MM.1S (cell line): ENCODE measurements at places on chromosomes 1 and 21.
A peak's percentile ranks its signal among the peaks of the same experiment; 100 is the strongest.

- no peak for DNase-seq
These were observed 150.9 kb downstream of the NTMT2 start for GRCh38 chr1:170296642-170297041.

GRCh38 chr1:236938760-236939159 is 65.5 kb downstream of the MT1HL1 start:
- no peak for DNase-seq

GRCh38 chr1:230696722-230697437 is 17.0 kb downstream of the AGT start:
- no peak for DNase-seq

DNA sequence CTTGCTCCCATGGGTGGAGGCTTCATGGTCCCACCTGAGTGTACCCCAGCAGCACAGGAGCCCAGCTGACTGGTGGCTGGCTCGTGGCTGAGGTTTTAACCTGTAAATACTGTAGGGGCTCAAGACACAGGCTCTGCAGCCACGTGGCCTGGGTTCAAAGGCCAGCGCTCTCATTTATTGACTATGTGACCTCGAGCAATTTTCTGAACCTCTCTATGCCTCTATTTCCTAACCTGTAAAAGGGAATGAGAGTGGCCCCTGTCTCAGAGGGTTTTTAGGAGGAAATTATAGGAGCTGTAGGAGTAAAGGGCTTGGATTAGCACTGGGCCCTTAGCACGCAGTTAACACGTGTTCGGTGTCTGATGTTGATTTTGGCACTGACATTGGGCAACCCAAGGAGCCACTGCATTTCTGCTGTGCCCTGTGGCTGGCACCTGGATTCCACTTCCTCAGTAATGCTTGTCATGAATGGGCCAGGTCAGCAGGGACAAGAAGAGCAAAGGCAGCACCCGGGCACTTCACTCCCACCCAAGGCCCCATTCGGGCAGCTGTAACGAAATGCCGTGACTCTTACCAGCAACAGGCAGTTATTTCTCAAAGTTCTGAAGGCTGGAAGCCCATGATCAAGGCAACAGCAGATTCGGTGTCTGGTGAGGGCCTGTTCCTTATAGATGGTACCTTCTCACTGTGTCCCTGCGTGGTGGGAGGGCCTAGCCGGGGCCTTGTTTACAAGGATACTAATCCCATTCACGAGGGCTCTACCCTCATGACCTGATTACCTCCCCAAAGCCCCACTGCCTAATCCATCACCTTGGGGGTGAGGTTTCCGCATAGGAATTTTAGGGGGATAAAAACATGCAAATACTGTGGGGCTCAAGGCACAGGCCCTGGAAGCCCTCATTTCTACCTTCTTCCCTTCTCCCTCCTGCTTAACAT is 25.2 kb downstream of the ARHGEF10L start:
- DNase-seq: no peak

DNA sequence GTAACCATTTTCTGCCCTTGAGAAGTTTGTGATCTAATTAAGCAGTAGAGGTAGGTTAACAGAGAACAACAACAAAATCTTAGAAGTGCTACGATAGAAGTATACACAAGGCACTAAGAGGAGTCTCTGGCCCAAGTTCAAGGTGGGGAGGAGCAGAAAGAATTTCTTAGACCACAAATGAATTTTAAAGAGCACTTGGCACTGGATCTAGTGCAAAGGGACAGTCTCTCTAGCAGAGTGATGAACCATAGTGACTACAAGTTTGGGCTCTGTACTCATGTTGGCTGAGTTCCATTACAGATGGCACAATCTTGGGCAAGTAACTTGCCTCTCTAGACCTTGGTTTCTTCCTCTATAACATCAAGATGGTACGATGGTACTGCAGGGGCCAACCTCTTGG is 33.3 kb upstream of the PIGC start:
- DNase-seq: no peak

- DNase-seq: no peak
These were observed 222.3 kb downstream of the NTNG1 start for GRCh38 chr1:107363154-107363553.

DNA sequence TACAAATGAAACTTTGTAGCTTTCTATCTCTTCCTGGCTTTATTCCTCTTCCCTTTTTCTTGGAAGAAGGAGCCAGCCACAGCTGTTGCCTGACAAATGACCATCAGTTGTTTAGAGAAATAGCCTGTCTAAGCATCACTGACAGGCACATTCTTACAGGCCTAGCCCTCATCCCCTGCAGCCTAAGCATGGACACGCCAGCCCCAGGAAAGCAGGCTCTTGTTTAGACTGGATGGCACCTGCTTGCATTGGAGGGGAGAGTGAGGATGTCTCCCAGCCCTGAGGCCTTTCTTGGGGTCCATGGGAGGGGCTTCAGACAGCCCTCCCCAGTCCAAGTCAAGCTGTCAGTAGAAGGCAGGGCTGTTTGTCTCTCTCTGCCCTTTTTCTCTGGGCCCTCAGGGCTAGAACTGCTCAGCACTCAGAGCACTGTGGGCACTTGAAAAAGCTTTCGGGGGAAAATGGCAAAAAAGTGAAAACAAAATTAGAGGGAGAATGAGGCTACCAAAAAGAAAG is 282.5 kb upstream of the PLXNA2 start:
- DNase-seq: no peak

GRCh38 chr1:8039071-8039470 is 13.0 kb upstream of the ERRFI1 start:
- DNase-seq: no peak

DNA sequence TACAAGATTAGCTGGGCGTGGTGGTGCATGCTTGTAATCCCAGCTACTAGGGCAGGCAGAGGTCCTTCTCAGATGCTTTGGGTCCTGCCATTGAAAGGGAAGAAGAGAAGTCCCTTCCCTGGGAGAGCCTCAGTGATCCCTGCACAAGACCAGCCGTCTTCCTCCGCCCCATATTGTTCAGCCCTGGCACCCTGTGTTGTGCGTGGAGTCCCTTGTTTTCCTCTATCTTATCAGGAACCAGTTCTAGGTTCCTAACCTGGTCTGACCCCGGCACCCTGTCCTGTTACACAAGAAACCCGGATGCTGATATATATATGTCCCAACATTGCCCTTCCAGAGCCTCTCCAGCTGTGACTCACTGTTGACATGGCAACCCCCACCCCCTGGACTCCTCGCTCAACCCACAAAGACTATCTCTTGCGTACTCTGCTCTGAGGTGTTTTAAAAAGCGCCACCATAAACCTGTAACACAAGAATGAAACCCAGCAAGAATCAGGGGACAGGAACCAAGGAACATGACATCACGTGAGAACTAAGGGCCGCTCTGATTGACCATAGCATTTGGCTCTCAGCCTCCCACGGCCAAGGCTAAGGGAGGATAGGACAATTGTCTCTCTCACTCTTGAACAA is 4.8 kb downstream of the MX2 start:
- no peak for DNase-seq

DNA sequence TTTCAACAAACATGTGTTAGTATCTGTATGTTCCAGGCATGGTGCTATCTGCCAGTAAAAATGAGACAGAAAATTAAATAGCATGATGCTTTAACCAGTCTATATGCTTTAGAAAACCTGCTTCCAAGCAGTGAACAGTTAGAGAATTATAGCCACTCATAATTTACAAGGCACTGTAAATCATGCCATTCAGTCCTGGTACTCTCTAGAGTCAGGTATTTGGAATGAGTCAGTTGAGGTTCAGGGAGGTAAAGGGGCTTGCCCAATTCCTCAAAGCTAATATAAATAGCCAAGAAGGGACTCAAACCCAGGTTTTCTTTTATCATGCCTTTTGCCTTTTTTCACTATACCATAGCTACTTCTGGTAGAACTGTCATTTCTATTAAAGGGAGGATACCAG is 184.4 kb downstream of the NFIA start:
- DNase-seq: no peak

DNA sequence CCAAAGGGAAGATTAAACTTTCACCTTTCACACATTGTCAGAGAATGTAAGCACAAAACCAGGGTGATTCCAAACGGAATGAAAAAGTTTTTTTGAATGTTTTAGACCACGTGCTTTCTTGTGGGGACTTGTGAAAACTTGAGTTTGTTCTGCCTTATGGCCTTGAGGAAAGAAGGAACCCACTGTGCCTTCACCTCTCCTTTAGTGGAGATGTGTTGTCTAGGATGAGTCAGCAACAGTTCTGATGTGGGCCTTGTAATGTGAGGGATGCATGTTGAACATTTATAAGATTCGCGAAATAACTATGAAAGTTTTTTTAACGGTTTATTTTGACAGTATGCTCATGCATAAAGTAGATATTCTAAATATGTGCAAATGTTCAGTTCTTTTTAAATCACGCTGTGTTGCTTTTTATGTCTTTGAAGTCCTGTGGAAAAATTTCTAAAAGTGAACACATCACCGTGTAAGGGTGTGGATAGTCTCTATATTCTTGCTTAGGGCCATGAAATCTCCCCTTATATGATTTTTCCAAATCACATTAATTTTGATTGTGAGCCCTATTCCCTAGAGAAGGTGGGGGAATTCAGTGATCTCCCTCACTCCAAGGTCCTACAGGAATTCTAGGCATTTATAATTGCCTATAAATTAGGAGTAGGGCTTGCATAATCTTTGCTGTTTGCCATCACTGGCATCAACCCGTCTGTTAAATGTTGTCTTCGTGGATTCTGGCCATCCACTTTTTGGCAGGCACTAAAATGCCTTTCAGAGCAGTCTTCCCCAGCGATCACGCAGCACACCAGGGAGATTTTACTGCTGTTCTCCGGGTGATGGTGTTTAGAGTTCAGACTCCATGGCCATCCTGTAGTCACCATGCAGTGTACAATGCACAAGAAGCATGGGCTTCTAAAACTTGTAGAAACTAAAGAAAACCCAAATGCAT is 47.4 kb downstream of the PLA2G4A start:
- DNase-seq: no peak

DNA sequence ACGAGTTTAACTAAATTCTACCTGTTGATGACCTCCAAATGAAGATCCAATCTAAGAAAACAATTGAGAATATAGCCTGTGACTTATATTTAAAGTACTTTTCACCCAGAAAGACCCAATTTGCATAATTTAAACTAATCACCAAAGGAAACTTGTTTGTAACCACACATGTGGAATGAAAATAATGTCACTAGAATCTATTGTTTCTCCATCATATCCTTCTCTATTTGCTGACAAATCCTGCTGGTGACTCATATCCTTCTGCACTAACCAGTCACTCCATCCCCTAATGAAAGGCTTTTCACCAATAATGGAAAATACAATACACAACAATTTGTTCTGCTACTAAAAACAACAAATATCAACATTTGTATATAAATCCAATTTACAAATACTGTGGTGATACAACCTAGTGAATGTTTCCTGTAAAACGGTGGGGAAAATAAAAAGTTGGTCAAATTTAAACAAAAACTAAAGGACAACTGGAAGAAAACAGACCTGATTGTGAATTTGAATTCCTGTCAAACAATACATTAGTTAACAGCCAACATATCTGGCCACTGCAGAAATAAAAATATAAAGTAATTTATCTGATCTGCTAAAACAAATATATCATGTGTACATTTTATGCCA is 6.5 kb downstream of the PTP4A2 start:
- no peak for DNase-seq

GRCh38 chr1:108679586-108680213 is 12.4 kb upstream of the PRPF38B start:
- peak; percentile 35 for DNase-seq

DNA sequence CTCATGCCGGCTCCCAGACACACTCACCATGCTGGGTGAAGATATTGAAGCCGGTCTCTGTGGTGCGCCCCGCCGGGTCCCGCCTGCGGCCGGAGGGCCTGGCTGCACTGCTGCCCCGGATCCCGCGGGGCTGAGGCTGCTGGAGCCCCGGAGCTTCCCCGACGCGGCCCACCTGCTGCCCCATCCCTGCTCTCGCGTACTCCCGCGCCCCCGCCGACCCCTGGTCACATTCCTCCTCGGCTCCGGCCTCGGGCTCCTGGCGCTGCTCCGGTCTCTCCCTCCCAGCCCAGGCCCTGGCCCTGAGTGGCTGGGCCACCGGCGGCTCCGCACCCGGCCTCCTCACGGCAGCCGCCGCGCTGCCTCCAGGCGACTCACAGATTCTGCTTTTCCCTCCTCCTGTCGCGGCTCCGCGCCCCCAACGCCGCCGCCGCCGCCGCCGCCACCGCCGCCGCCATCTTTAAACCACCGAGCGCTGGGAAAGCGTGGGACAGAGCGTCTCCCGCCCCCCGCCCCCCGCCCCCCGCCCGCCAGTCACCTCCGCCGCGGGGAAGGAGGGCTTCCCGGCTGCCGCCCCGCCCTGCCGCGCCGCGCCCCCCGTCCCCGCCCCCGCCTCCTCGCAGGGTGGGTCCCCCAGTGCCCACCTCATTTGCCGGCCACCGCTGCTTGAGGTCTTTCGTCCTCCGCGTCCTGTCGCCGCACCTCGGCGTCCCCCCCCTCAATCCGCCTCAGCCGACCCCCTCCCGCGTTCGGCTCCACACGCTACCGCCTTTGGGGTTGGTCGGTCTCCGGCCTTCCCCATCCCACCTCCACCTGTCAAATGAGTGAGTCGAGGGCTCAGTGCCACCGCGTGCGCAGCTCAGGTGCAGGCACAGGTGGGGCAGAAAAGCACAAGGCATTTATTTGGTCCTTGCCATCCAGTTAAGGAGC is at the start of gene ABL2:
Gene ABL2 (minus strand): TSS at position 464 of the 927 bp plus-strand sequence. CDS start 280 bp downstream, at position 184.
- peak; percentile 80 for DNase-seq

- DNase-seq: no peak
These were observed 52.4 kb upstream of the CCDC190 start for GRCh38 chr1:162913345-162913744.

- no peak for DNase-seq
These were observed 34.3 kb downstream of the SLC35D1 start for GRCh38 chr1:67019600-67020136.

DNA sequence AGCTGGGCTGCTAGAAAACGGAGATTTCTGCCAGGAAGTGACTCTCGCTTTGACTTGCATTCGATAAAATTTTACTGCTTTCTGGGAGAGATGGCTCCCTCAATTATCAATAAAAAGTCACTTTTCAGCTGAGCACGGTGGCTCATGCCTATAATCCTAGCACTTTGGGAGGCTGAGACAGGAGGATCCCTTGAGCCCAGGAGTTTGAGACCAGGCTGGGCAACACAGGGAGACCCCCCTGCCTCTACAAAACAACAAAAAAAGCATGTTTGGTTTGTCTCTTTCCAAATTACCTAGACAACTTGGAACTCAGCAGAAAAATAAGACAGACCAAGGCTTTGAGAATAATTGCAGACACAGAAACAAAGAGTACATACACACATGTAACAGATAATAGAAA is 12.9 kb upstream of the ENSA start:
- no peak for DNase-seq

- peak; percentile 98 for DNase-seq
These were observed 5.8 kb downstream of the IFI16 start for GRCh38 chr1:159015440-159015909.

GRCh38 chr1:190170321-190170720 is 307.3 kb downstream of the BRINP3 start:
- DNase-seq: no peak

- DNase-seq: peak; percentile 61
These were observed 1407.2 kb downstream of the MRPL39 start for GRCh38 chr21:24200052-24200451.

- DNase-seq: no peak
These were observed 143.3 kb downstream of the CTH start for GRCh38 chr1:70554341-70554740.

GRCh38 chr1:107935396-107936064 is 29.4 kb downstream of the VAV3 start:
- no peak for DNase-seq
